ENCODE measurements at places on chromosomes 1 and 21.
A peak's percentile ranks its signal among the peaks of the same experiment; 100 is the strongest.

GRCh38 chr1:33616780-33617179 is 144.3 kb downstream of the ZSCAN20 start:
- DNase-seq = no peak

- no peak for DNase-seq
These were observed 47.3 kb downstream of the RAP1GAP start for GRCh38 chr1:21621761-21622436.

DNA sequence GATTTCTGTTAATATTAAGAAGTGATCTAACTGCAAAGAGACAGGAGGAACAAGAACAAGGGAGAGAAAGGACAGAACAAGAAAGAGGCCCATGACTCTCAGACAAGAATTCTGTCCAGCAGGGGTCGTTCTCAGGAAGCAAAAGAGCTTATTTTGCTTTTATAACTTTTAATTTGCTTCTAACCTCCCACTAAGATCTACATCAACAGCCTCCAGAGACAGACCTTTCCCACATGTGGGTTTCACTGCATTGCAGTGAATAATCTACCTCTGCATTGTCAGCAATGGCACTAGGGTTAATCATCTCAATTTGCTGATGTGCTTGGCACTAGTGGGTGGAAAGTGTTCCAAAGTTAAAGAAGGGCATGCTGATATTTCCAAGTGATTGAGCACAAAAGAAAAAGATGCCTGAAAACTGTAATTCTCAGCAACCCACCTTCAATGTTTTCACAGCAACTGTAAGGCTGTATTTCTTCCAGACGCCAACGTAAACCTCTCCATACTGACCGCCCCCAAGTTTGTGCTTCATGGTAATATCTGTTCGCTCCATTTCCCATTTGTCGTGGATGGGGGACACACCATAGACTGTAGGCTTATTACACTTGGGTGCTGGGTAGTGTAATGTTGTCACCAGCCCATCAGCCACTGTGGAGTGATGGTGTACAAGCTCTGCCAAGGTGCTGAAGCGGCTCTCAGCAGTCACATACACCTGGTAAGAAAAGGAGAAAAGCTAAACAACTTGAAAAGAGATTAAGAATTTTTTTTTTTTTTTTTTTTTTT is 39.5 kb downstream of the TOR3A start:
- no peak for DNase-seq

DNA sequence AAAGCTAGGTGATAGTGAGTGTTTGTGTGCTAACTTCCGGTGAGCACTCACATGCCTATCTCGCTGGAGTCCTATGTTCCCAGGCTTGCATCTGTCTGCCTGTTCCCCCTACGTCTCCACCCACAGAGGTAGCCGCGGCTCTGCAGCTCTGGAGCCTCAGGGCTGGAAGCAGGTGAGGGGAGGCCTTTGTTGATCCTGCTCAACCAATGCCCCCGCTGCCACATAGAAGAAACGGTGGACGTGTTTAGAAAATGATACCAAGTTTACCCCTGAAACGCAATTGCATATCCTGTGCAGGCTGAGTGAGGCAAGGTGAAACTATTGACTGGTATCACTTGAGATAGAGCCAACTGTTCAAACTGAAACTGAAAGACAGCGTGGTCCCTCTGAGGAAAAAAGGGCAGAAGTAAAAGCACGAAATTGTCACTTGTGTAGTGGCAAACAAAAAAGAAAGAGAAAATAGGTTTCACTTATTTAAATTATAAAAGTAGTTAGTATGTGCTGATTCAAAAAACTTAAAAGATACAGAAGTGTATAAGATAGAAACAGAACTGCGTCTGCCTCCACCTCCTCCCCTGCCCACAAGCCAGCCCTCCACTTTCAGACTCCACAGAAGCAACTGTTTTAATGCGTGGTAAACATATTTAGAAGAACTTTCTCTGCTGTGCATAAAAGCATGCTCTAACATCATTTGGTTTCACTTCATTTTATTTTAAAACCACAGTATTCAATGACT is 38.6 kb upstream of the ETS2 start:
- DNase-seq = no peak

- DNase-seq = no peak
These were observed 14.8 kb downstream of the IBA57 start for GRCh38 chr1:228180271-228180958.

- DNase-seq = peak; percentile 75
These were observed 37.2 kb downstream of the ALG14 start for GRCh38 chr1:95035536-95035935.

- peak; percentile 95 for DNase-seq
These were observed 327.0 kb upstream of the DUSP10 start for GRCh38 chr1:222068937-222069336.

DNA sequence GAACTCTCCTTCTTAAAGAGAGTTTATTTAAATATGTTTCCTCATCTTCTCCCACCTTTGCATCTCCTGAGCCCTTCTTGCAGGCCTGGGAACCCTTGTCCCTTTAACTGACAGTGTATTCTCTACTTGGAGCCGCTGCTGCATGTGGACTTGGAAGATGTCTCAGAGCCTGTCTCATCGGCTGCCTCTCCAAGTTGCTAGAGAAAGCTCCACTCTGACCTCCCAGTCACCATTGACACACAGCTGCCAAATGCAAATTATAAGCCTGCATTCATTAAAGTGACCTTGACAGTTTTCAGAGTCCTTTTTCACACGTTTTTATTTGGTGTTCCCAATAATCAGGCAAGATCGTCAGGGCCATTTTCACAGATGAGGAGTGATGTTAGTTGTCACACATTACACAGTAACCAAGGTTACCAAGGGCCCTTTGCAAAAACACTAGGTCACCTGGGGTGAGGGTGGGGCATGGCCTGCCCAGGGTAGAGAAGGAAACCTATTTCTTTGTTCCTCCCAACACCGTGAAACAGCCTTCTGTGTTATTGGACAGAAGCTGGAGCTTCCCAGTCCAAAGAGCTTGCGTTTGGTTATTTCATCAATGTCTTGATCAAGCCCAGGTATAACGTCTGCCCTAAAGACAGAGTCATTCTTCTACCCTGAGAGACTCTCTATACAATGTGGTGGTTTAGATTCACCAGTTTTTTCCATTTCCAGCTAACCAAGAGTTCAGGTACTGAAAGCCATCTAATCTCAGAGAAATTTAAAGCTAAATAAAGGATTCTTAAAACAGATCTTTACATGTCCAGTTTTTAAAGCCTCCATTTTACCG is 164.1 kb downstream of the GALNT2 start:
- DNase-seq = no peak

- no peak for DNase-seq
These were observed 9.8 kb downstream of the PPFIA4 start for GRCh38 chr1:203036135-203036534.

DNA sequence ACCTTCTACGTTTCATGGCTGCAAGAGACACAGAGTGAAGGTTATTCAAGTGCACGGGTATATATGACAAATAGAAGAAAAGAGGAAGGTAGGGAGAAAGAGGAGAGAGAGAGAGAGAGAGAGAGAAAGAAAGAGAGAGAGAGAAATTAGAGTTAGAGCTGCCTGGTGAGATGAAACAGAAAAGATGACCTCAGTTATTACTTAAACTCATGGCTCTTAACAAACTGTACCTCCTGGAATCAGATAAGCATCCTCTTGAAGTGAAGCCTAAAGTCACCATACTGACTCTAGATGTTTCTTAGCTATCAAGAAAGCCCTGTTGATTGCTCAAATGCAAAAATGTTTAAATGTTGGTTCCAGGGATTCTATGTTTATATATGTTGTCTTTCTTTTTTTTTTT is 597.7 kb upstream of the ZP4 start:
- no peak for DNase-seq

GRCh38 chr21:44865561-44866280 is 7.8 kb downstream of the PTTG1IP start:
- DNase-seq = no peak

DNA sequence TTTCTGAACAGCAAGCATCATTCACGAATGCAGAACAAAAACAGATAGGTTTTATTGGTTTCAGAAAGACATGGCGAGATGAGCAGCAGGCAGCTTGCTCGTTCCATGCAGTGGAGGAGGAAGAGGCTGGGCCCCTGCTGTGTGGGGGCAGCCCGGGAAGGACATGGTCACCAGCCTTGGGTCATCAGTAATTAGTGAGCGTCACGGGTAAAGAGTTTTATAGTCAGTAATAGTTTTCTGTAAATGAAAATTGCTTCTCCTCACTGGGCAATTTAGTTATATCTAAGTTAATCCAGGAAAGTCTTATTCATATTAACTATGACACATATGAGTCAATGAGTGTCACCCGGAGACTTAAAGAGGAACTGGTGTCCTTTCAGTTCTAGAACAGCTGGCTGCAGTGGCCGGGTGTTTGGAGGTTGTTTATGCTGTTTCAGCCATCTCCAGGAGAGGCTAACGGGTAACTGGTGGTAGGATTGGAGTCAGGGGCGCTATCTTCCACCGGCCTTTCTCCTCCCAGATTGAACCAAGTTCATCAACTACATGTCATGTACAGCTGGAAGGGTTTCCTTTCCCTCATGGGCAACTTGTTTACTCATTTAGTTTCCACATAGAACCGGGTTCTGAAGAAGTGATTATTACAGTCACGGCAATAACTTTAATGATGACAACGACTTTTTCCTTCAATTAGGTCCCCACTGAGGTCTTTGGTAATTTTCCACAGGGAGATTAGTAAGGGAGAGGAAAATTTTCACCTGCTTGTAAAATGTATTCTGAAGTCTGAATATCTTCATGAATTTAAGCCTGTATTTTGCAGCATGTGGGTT is 34.6 kb upstream of the SLC45A1 start:
- DNase-seq = no peak

DNA sequence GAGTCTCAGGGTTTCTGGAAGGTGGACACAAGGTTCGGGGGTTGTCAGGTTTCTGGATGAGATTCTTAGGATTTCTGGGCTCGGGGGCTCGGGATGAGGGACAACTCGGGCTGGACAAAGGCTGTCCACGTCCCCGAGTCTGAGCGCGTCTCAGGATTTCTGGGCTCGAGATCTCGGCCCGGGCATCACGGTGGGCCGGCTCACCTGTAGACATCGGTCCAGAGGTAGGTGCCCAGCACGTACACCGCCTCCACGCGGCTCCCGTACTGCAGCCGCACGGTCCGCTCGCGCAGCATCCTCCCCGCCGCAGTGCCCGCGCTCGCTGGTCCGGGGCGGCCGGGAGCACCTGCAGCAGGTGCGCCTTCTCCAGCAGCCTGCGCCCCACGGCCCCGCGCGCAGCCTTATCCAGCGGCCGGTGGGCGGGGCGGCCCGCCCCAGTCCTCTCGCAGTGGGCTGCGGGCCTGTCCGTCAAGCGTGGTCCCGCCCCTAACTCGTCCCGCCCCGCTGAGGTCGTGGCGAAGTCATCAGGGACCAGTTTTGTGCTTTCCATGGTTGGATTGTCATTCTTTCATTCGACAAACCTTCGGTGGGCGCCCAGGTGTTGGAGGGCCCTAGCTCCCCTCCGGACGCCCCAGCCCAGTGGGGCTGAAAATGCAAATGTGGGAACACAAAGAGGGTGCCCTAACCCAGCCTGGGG is at the start of gene PADI2:
PADI2 (minus strand) TSS at position 376 of the 697 bp plus-strand sequence; CDS start at position 296, 80 bp downstream.
- DNase-seq = no peak

DNA sequence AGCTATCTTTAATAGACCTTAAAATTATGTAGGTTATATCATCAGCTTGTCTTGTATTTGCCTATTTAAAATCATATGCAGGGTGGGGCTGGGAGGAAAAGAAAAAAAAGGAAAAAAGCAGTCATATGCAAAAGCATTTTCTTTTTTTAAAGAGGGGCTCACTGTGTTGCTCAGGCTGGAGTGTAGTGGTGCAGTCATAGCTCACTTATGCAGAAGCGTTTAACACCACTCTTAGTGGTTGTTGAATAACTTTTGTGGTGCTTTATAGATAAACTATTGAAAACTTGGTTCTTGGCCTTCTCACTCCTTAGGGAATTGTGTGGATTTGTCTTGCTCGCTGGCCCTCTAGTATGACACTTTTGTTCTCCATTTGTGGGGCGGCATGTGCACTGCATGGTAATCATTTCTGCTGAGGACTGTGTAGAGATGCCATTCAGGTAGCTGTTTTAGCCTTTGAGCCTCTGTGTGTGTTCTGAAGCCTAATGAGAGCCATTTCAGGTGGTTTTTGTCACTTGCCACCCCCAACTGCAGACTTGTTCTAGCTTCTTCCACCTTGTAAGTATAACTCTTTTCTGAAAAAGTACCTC is 77.8 kb downstream of the KIF1B start:
- DNase-seq = no peak

DNA sequence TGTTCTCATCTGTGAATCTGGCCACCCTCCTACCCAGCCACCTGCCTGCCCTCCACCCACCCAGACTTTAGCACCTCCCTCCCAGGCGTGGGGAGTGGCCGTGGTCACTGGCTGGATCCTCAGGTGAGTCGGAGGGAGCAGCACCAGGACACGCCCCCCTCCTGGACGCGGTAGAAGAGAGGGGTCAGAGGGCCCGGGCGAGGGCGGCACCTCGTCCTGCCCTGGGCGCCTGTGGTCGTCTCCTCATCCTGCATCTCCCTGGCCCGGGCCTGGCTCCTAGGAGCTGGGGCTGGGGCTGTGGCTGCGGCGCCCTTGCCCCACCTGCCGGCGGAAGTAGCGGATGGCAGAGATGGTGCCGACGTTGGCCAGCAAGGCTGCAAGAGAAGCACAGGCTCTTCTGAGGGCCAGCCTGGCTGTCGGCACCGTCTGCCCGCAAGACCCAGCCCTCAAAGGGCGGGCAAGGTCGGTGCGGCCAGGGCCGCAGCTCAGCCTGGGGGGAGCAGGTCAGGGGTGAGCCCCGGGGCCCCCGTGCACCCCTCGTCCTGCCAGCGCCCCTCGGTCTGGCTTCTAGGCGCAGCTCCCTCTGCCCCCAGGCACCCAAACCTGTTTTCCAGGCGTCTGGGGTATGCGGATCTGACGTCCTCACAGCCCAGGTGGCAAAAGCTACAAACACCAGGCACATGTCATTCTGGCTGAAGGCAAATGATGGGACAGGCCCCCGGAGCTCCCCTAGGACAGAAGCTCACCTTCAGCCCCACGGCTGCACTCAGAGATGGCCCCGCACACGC is 5.8 kb downstream of the PERM1 start:
- no peak for DNase-seq

DNA sequence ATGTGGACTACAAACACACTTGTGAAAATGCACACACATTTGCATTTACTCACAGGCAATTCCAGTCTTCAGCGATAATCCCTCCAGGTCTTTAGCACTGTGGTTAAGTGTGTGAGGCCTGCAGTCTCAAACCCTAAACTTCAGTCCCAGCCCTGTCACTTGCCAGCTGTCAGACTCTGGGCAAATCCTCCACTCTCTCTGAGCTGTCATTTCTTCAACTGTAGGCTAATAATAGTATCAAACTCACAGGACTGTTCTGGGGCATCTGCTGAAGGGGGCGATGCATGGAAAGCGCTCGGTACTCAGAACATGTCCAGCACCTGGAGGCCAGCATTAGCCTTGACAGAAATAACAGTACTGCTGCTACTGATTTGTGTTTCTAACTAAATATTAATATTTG is 48.2 kb downstream of the NEK2 start:
- no peak for DNase-seq

GRCh38 chr1:212219679-212220463 is 65.3 kb upstream of the PPP2R5A start:
- peak; percentile 57 for DNase-seq

GRCh38 chr1:173914366-173914871 is 2.7 kb downstream of the SERPINC1 start:
- DNase-seq = no peak

DNA sequence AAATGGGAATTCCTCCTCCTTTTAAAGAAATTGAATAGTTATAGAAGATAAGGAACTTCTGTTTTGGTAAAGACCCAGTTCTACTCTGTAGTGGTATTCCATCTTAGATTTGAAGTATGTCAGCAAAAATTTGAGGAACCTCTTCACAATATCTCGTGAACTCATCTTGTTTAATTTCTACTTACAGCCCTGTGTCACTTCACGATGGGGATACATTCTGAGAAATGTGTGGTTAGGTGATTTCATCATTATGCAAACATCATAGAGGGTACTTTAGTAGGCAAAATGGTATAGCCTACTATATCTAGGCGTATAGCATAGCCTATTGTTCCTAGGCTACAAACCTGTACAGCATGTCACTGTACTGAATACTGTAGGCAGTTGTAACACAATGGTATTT is 36.0 kb downstream of the ALG6 start:
- DNase-seq = no peak
